Choroid plexus epithelial cell (primary cell): ENCODE measurements at places on chromosomes 12 and 14.

- no peak for DNase-seq
Measured at GRCh38 chr12:108947097-108947496, 67.2 kb downstream of the DAO start.

GRCh38 chr12:9662488-9662887 is 7.0 kb upstream of the CLEC2D start:
- DNase-seq: no peak

DNA sequence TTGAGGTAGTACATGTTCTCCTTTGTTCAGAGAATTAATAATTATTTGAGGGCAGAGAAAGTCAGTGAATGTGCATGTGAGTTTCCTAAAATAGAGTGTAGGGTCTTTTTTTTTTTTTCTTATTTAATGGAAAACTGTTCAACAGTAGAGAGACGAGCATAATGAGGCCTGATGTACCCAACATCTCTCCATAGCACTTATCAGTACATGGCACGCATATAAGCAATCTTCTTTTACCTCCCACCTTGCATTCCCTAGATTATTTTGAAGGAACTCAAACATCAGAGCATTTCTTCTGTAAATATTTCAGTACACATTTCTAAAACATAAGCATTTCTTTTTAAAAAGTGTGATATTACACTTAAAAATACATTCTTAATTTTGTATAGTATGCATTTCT is 87.8 kb downstream of the KTN1 start:
- no peak for DNase-seq

DNA sequence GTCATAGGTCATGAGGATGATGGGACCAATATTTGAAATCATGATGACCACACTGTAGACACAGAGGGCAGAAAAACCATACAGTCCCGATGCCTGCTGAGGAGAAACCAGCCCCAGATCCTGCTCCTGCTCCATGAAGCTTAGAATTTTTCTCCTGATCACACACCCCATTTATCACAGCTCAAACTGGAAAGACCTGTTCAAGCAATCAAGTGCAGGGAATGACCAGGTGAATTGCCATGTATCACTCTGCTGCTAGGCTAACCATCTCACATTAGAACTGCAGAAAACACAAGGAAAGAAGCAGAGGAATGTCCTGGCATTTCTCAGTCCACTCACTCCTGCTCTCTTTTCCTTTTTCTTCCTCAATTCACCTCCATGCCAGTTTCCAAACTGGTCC is 18.1 kb downstream of the MANSC1 start:
- DNase-seq: no peak

- DNase-seq: no peak
Measured at GRCh38 chr12:102735104-102735503, 181.9 kb downstream of the PAH start.

DNA sequence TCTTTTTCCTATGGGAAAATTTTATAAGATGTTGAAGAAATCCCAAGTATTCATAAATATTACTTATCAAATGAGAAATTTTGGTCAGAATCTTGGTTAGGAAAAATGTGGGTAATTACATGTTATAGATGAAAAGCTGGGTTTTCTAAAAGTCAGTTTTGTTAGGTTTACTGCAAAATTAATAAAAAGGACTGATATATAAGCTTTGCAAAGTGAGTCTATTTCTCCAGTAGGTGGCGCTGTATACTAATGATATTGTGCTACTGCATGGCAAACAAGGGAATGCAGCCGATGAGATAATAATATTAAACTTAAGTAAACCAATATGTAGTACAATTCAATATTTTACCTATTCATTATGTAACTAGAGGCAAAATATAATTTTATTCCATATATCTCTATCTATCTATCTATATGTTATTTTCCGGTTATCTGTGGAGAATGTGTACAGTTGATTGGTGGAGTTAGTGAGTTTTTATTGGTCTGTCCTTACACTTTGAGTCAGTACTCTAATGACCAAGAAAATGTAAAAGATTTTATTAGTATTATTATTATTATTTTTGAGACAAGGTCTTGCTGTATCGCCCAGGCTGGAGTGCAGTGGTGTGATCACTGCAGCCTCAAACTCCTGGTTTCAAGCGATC is 32.9 kb downstream of the MIPOL1 start:
- DNase-seq: peak; percentile 86

- DNase-seq: no peak
Measured at GRCh38 chr14:65753061-65753460, 340.5 kb downstream of the FUT8 start.

- DNase-seq: peak; percentile 82
Measured at GRCh38 chr12:50567926-50568325, 63.1 kb downstream of the DIP2B start.

DNA sequence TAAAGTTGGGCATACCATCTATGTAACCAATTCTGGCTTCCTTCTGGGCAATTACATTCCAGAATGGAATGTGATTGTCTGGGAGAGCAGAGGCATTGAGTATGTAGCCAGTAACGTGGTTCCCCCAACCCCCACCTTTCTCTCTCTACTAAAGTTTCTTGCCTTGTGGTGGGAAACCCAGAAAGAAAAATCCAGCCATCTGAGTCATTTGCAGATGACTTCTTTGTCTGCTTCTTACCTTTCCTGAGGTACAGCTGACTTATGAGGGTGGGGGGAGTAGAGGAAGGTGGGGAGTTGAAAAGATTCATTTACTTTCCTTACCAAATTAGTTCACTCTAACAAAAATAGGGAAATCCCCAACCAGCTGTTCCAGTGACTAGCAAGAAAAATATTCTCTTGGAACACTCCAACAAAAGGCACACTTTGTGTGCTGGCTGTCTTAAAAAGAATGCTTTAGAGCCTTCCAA is 112.1 kb upstream of the FRMD6 start:
- DNase-seq: peak; percentile 87

GRCh38 chr14:27267876-27268275 is 670.0 kb upstream of the NOVA1 start:
- no peak for DNase-seq

GRCh38 chr12:65139389-65139788 is 18.3 kb upstream of the WIF1 start:
- DNase-seq: no peak

GRCh38 chr12:122517877-122518276 is 8.9 kb downstream of the RSRC2 start:
- DNase-seq: peak; percentile 96

DNA sequence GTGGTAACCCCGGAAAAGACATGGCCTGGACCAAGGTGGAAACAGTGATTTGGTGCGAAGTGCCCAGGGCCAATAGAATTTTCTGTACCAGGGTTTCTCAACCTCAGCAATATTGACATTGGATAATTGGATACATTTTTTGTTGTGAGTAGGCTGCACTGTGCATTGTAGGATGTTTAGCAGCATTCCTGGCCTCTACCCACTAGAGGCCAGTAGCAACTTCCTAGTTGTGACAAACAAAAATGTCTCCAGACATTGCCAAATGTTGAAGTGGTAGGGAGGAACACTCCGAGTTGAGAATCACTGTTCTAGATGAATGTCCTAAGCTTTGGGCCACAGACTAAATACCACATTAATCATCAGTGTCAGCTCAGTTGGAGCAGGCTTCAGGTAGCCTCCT is 6.2 kb upstream of the CGRRF1 start:
- DNase-seq: peak; percentile 72

DNA sequence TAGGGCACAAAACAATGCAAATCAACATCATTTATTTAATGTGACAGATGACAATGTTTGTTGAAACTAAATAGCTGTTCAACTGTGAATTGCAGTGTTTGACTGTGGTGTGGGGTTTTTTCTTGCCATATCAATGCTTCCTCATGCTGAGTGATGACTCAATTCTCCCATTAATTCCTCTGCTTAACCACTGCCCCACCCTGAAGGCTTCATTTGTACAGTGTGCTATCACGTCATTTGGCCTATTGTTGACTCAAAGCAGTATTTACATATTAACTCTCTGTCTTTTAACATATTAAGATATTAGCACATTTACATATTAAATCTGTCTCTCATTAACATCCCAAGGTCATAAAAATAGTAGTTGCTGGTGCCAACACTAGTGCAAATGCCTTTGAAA is 164.8 kb upstream of the NRXN3 start:
- DNase-seq: peak; percentile 70

- no peak for DNase-seq
Measured at GRCh38 chr14:80923368-80923767, 18.2 kb downstream of the CEP128 start.

GRCh38 chr14:94946244-94946643 is 176.3 kb upstream of the GSC start:
- DNase-seq: no peak

GRCh38 chr14:103292426-103293374 is 41.3 kb upstream of the EIF5 start:
- DNase-seq: peak; percentile 74

DNA sequence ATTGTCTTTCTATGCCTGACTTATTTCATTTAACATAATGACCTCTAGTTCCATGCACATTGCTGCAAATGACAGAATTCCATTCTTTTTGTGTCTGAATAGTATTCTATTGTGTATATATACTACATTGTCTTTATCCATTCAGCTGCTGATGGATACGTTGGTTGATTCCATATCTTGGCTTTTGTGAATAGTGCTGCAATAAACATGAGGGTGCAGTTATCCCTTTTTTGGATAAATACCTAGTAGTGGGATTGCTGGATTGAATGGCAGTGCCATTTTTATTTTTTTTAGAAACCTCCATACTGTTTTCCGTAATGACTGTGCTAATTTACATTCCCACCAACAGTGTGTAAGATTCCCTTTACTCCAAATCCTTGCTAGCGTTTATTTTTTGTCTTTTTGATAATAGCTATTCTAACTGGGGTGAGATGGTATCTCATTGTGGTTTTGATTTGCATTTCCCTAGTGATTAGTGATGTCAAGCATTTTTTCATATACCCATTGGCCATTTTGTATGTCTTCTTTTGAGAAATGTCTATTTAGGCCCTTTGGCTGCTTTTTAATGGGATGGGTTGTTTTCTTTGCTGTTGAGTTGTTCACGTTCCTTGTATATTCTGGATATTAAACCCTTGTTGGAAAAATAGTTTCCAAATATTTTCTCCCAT is 2.3 kb downstream of the OAS2 start:
- no peak for DNase-seq

GRCh38 chr14:74018174-74018585 is 908 bp downstream of the ENTPD5 start:
- peak; percentile 73 for DNase-seq

DNA sequence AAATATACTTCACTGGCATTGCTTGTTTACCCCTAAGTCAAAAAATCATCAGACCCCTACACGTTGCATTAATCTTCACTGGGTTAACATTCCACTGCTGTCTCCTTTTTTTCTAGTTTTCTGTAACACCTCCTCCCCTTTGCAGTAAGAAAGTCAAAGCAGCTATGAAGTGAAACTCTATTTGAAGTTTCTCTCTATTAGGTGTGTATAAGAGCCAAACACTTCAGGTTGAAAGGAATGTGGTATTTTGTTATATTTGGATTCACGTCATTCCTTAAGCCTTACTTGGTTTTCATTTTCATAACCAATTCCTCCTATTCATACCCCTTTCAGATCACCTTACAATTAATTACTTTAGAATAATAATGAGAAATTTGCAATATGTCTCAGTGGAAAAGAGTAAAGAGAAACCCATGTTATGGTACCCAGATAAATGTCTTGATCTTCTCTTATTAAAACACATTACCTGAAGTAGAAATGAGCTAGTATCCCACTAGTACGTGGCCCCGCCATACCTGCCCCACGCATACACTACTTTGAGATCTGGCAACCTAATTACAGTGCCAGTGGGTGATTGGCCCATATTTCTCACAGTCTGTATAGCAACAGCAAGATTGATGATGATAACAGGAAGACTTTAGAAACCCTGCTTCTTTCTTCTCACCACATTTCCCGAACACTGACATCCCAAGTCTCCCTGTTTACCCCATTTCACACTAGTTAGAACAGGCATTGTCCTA is 236.4 kb upstream of the RGS6 start:
- no peak for DNase-seq

- no peak for DNase-seq
Measured at GRCh38 chr14:92789457-92790089, 4.5 kb upstream of the GOLGA5 start.

- DNase-seq: no peak
Measured at GRCh38 chr12:15405606-15406005, 83.3 kb downstream of the PTPRO start.

DNA sequence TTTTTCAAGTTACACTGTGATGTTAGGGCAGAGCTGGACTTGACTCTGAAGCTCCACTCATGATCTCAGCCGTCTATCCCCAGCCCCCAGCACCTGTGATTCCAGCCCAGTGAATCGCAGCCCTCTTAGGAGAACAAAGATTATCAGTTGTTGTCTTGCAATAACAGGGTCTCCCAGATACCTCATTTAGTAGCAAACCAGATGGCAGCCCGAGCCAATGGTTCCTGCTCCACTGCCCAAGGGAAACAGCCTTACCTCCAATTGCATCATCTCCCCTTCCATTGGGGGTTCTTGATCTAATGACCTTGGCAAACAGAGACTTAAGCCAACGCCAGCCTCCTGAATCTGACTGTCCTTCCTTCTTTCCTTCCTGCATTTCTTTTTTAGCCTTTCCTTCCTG is 371.2 kb downstream of the BCL11B start:
- no peak for DNase-seq

- no peak for DNase-seq
Measured at GRCh38 chr12:111216387-111217159, 152.3 kb downstream of the PHETA1 start.

- DNase-seq: no peak
Measured at GRCh38 chr12:117225179-117225578, 34.9 kb upstream of the FBXO21 start.

DNA sequence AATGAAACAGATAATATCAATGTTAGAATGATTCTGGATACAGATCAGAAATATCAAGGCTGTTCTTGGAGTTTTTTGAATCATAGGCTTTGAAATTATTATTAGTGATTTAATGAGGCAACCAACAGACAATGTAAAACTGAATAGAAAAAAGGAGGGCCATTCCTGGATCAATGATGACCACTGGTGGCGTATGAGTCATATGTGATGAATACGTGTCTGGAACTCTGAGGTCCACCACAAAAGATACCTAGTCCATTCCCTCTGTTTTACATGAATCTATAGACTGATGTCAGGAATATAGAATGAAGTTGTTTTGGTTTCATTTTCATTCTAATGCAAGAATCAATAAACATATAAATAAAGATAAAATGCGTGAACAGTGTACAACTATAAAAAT is 78.3 kb upstream of the RTL1 start:
- DNase-seq: no peak

DNA sequence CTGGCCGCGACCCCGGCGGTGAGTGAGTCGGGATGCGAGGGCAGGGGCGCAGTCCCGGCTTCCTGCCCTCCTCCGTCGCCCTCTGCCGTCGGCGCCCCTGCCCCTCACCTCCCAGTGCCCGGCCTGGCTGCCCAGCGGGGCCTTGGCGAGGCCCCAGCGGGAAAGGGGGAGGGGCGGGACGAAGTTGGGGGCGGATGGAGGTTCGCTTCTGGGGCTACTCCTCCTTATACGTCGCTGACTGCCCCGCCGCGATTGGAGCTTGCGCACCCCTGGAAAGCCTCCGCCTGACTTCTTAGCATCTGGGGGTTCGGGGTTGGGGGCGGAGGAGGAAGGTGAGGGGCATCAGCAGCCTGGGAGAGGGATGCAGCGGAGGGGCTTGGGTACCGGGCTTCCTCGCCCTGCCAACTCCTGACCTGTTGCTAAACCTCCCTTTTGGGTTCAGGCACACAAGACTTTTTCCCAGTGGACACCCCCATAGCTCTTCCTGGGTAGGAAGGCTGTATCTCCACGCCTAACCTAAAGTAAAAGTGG is 406 bp downstream of the TMEM263 start:
- peak; percentile 77 for DNase-seq
